T-helper 1 cell (primary cell): ENCODE measurements at places on chromosomes 13 and 19.

DNA sequence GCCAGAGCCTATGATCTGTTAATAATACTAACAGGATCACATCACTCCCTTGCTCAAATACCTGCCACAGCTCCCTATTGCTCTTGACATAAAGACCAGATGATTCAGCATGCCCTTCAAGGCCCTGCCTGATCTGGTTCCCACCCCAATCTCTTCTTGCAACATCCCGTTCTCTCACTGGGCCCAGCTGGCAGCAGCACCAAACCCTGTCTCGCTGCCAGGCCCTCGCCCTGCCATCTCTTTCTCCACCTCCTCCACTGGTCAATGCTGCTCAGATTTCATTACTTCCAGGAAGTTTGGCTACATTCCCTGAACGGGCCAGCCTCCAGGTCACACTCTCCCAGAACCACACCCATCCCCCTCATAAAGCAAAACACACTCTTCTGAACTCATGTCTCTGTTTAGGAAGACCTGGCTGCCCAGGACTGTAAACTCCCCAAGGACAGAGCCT is 8.6 kb upstream of the BCAT2 start:
- DNase-seq: no peak

- peak; percentile 12 for DNase-seq
Observed at GRCh38 chr13:24678151-24678550, 2.1 kb upstream of the ATP12A start.

DNA sequence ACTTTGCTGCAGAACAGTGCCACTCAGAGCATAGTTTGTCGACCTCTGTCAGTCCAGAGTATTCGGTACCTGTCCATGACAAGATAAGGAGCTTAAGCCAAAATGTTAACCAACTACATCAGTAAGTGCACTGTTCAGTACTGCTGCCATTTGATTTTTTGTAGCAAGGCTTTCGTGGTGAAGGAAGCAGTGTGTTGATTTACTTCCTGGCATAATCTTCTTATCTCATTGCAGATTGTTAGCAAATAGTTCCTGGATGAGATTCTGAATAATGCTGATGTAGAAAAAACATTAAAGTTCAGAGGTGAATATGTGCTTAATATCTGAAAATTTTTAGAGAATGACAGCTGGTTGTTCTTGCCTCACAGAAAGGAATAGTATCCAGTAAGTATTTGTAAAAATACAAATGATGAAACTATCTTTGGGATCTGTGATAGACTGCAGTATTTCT is 85.7 kb downstream of the LRRC63 start:
- no peak for DNase-seq

DNA sequence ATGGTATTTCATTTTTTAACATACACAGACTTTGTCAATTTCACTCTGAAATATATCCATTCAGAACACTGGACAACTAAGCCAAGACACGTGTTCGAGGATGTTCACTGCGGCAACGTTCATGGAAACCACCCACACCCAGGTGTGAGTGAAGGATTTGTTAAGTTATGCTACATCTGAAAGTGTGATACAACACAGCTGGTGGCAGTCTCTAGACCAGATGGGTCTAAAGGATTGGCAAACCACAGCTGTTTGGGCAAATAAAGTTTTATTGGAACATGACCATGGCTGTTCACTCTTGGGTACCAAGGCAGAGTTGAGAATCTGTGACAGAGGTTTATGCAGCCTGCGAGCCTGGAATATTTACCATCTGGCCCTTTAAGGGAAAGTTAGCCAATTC is 12.0 kb downstream of the SLC7A9 start:
- no peak for DNase-seq

DNA sequence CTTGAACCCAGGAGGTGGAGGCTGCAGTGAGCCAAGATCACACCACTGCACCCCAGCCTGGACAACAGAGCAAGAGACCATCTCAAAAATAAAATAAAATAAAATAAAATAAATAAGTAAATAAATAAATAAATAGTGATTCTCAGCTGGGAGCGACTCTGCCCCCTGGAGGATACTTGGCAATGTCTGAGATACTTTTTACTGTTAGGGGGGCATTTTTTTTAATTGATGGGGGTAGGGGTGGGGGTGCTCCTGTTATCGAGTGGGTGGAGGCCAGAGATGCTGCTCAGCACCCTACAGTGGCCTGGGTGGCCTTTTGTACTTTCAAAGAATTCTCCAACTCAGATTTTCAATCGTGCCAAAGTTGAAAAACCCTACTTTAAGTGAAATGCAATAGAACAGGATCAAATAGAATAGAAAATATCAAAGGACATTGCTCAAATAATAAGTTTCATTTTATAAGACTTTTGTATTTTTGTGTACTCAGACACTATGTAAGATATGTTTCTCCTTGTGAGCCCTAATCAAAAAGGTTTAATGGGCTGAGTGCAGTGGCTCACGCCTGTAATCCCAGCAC is 7.1 kb upstream of the CLPP start:
- DNase-seq: no peak

GRCh38 chr13:66996503-66996902 is 233.6 kb downstream of the PCDH9 start:
- DNase-seq: no peak

- peak; percentile 42 for DNase-seq
Observed at GRCh38 chr19:29714371-29714952, 599 bp downstream of the C19orf12 start.

DNA sequence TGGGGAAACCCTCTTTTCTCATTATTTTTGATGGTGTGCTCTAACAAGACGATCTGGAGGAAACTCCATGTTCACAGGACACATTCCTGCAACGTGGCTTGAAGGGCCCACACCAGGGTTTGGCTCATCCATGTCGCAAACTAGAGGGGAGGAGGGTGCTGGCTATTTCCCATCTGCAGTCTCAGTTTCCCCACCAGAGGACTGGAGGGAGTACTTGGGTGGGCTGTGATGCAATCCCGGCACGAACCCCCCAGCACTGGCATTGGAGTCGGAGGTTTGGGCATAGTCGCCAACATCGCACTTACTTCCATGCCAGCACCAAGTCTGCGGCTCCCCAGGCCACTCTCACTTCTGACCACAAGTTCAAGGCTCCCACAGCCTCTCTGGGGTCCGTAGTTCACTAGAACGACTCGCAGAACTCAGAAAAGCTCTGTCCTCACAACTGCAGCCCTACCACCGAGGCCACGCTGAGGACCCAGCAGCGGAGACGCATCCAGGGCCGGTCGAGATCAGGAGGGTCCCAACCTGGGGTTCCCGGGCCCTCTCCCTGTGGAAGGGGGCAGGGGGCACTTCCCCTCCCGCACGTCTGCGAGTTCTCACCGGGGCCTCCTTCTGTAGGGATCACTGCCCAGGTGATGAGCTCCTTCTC is 165.6 kb upstream of the SOX1 start:
- DNase-seq: no peak

DNA sequence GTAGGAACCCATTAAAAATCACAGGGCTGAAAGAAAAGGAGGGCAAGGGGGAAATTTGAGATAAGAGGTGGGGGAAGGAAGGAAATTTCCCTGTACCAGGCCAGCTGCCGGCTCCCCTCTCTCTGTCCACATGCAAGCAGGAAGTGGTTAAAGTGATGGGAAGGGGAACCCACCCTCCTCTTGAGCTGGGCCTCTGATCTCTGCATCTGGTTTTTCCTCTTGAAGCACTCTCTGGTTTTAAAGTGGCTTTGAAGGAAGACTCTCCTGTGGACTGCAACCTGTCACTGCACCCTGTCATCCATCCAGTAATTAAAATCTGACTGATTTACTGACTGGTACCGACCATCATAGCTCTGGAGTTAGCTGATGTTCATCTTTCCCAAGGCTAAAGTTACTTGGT is 239.6 kb downstream of the TSHZ3 start:
- DNase-seq: no peak

DNA sequence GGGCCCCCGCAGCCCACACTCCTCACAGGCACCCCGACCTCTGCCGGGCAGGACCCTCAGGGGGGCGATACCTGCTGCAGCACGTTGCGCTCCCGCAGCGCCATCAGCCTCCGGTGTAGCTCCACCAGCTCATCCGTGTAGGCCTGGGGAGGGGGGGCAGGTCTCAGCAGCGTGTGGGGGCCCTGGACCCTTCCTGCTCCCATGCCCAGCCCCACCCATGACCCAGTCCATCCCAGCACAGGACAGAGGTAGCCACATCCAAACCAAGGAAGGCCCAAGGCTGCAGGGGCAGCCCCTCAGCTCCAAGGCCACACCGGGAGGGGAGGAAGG is 66.5 kb downstream of the MLLT1 start:
- no peak for DNase-seq

DNA sequence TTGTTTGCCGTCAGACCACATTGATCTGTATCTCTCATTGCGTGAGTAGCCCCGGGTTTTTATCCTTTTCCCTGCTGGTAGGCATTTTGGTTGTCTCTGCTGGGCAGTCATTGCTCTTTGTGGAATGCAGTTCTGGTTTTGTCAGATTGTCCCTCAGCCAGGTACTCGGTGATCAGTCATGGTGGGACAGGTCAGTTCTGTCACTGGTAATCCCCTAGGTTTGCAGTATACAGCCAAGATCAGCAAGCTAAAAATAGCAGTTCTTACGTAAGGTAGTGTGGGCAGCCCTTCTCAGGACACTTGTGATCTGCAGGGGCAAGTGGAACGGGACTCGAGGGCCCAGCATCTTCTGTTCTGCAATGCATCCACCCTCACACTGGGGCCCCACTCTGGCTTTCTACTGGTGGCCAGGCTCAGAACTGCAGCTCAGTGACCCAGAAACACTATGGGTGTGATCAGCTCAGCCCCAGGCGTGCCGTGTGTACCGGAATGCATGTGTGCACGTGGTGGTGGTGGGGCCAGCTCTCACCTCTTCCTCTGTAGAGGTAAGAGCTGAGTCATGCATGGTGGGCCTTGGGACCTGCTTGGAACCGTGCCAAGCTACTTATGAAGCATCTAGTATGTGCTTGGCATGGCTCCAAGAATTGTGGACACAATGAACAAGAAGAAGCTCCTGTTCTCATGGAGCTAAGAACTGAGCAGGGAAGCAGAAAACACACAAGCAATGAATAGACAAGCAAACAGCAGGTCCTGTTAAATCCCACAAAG is 6.3 kb downstream of the PLEKHF1 start:
- peak; percentile 73 for DNase-seq

GRCh38 chr19:41226053-41226873 is 7.2 kb downstream of the AXL start:
- no peak for DNase-seq

GRCh38 chr13:48750588-48751383 is 97.1 kb downstream of the CYSLTR2 start:
- DNase-seq: no peak

- DNase-seq: no peak
Observed at GRCh38 chr19:19595171-19595701, 23.3 kb downstream of the PBX4 start.

GRCh38 chr19:19139876-19140229 is 1.6 kb upstream of the TMEM161A start:
- DNase-seq: no peak

DNA sequence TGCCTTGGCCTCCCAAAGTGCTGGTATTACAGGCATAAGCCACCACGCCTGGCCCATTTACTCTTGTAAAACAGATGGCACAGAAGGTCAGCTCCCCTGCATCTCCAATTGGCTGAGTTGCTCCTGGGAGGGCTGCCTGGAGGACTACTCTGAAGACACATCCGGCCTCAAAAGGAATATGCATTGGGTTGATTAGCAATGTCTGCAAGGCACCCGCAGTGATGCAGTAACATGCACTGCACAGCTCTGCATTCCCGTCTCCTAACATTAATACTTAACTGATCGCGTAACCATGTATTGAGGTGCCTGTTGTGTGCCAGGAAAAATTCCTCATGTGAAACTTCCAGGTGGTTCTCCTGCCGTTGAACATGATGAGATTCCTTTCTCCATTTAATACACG is 5.0 kb downstream of the ELAVL3 start:
- no peak for DNase-seq

GRCh38 chr19:7505682-7506384 is 10.1 kb upstream of the ZNF358 start:
- DNase-seq: no peak

- no peak for DNase-seq
Observed at GRCh38 chr19:907183-907853, 5.7 kb downstream of the R3HDM4 start.

DNA sequence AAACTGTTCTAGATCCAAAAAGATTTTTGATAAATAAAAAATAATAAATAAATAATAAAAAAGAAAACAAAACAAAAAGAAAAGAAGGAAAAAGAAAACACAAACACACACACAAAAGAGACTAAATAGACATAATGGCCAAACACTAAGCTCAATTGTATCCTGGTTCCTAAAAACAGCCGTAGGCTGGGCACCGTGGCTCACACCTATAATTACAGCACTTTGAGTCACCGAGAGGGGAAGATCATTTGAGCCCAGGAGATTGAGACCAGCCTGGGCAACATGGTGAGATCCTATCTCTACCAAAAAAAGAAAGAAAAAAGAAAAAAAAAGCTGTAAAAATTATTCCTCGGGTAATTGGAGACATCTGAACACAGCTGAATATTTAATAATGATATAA is 8.9 kb downstream of the ETHE1 start:
- no peak for DNase-seq

DNA sequence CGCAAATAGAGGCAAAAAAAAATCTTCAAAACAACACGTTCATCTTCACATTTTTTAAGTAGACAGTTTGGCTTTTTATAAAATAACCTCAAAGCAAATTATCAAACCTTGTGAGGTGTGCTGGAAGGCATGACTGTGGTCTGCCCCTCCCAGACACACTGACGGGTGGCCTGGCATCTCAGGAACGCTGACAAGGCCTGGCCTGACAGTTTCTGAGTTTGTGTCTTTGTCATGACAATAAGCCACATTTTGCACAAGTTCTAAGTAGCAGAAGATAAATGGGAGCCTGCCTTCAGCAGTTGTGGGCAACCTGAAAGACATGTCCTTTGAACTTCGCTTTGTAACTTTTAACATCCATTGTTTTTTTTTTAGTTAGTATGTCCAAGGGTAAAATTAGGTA is 38.5 kb downstream of the SOX21 start:
- DNase-seq: no peak

GRCh38 chr19:53183146-53183764 is 9.9 kb downstream of the ZNF665 start:
- DNase-seq: no peak

DNA sequence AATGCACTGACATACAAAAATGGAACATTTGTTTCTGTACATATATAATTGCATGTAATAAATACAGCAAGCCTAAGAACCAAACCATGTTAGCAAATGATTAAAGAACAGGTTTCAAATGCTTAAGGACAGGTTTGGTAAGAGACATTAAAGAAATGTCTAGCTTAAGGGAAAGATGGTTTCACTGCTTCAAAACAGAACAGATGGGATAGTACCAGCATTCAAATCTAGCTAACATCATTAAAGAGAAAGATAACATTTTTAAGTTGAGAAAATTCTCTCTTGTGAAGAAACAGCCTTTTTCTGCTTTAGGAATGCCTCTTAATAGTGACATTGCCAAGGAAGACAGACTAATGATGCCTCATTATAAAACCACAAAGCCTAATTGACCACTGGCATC is 52.5 kb upstream of the DOCK9 start:
- DNase-seq: no peak

- DNase-seq: no peak
Observed at GRCh38 chr19:38152461-38153379, 71.3 kb downstream of the DPF1 start.

GRCh38 chr13:93878675-93879074 is 600.8 kb downstream of the DCT start:
- no peak for DNase-seq
